ENCODE measurements at places on chromosomes 12 and 14.
A peak's percentile ranks its signal among the peaks of the same experiment; 100 is the strongest.

- H3K36me3 ChIP-seq = peaks cover 23% of the 10 kb centered on the region
- no peaks in the 10 kb centered on the region for H3K27me3 ChIP-seq
- DNase-seq = no peak
- no peak overlapping the region for H3K27ac ChIP-seq
- H3K4me3 ChIP-seq = peak overlapping the region; percentile 88
These were observed 858 bp upstream of the SYT10 start for GRCh38 chr12:33440477-33440876.

DNA sequence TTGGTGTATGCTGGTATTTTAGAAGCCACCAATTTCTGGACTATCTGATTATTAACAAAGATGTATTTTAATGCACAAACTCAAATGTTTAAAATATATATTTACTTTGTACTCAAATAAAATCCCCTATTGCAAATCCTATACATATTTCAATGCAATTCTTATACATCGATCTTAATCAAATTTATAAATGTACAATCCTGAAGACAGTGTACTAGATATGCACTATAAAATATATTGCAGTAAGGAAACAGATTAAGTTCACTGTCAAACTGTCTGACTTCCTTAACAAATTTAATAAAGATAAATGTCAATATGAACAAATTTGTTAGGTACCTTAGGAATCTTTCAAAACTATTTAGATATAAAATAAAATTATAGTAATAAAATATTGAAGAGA, 43.9 kb downstream of the FOXA1 start:
- peaks cover 12% of the 10 kb centered on the region for H3K36me3 ChIP-seq
- H3K4me3 ChIP-seq = no peak overlapping the region
- H3K27ac ChIP-seq = no peak overlapping the region
- H3K4me1 ChIP-seq = peaks cover 11% of the 10 kb centered on the region

DNA sequence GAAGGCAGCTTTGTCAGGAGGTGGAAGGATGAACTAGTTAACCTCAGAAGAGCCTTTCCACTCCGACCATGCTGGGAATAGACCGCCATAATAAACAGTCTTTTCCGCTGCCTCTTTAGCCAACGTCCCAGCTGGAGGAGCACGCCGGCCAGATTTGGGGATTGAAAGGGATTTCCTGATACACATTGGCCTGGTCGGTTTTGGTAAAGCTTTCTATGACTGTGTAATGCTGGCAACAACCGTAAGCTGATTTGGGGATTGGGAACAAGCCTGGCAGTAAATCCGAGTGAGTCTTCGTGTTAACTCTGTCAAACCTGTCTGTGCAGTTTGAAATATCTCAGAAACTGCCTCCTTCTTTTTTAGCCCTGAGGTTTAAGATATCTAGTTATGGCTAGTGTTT, 87.0 kb downstream of the DAD1 start:
- no peaks in the 10 kb centered on the region for H3K4me1 ChIP-seq
- H3K36me3 ChIP-seq = no peaks in the 10 kb centered on the region
- no peak for DNase-seq
- H3K27me3 ChIP-seq = peaks cover 55% of the 10 kb centered on the region
- H3K27ac ChIP-seq = no peak overlapping the region

- no peak overlapping the region for H3K4me3 ChIP-seq
- no peaks in the 10 kb centered on the region for H3K27me3 ChIP-seq
- no peak for DNase-seq
- H3K4me1 ChIP-seq = peaks cover 34% of the 10 kb centered on the region
- no peak overlapping the region for H3K27ac ChIP-seq
- H3K36me3 ChIP-seq = no peaks in the 10 kb centered on the region
These were observed 42.9 kb downstream of the WNK1 start for GRCh38 chr12:795305-795704.

DNA sequence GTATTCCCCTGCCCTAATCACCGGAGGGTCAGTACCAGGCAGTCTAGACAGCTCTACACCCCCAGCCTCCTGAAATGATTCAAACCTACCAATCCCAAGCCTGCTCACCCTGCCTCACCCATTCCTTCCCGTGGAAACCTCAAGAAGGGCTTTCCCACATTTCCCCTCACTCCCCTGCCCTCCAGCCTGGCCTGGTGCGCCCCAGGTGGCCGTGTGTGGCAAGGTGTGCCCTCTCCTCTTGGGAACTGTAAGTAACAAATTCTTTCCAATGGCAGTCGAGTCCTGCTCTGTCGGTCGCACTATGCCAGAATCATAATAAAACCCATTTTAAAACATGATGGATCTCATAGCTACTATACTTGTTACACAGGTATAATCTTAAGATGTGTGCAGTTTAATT, 13.9 kb upstream of the DEGS2 start:
- no peak overlapping the region for H3K4me3 ChIP-seq
- H3K27ac ChIP-seq = no peak overlapping the region
- H3K36me3 ChIP-seq = peaks cover 7% of the 10 kb centered on the region
- peaks cover 51% of the 10 kb centered on the region for H3K27me3 ChIP-seq

DNA sequence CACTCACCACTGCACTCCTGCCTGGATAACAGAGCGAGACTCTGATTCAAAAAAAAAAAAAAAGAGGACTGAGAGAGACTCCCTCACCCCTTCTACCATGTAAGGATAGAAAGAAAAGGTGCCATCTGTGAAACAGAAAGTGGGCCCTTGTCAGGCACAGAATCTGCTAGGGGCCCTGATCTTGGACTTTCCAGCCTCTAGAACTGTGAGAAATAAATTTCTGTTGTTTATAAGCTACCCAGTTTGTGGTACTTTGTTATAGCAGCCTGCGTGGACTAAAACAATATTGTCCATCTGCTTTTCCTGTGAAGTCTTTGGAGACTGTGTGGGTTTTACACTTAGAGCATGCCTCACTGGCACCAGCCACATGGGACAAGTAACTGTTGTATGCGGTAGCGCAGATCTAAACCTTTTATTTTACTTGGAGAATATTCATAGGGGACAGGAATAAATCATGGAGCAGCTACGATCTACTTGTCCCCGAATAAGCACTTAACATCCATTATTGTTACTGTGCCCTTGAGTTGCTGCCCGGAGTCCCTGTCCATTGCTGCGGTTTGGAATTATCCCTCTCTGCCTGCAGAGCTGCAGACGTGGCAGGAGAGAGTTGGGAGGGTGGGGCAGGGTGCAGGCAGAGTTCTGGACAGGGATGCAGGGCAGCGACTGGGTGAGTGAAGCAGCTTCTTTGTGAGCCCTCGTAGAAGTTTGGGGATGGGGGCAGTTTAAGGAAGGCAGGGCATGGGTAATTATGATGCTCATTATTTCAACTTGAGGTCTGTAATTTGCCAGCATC, 52.4 kb upstream of the STON2 start:
- no peaks in the 10 kb centered on the region for H3K4me1 ChIP-seq
- H3K27ac ChIP-seq = no peak overlapping the region
- no peaks in the 10 kb centered on the region for H3K36me3 ChIP-seq

GRCh38 chr12:32183650-32184049, 77.0 kb downstream of the BICD1 start:
- DNase-seq = no peak
- H3K4me1 ChIP-seq = no peaks in the 10 kb centered on the region
- no peak overlapping the region for H3K4me3 ChIP-seq
- no peak overlapping the region for H3K27ac ChIP-seq
- H3K27me3 ChIP-seq = no peaks in the 10 kb centered on the region

Measured in Calu3 (cell line).